ENCODE measurements at places on chromosomes 6 and 20.

- peak; percentile 64 for DNase-seq
These were observed 9.9 kb upstream of the KIF25 start for GRCh38 chr6:167987396-167988153.

DNA sequence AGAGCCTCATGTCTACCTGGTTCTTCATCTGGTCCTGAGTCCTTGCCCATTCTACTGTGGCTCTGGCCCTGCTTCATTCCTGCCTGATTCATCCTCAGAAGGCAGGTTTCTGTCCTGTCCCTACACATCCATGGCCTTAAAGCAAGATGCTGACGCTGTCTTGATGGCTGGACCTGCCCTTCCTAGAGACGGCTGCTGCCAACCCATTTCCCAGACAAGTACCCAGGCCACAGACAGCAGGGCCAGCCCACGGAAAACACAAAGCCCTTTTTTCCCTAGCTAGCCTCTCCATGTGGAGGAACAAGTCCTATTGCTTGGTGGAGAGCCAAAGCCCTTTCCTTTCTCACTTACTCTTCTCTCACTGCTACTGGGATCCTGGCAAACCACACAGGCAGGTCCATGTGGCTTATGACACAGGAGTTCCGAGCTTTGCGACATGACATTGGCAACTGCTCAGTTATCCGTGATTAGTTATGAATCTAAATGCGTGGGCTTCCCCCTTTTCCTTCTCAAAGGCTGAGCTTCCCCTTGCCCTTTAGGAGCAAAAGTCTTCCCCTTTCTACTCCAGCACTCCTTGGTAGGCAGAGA lies 72.9 kb downstream of the SLC22A3 start:
- peak; percentile 32 for DNase-seq

DNA sequence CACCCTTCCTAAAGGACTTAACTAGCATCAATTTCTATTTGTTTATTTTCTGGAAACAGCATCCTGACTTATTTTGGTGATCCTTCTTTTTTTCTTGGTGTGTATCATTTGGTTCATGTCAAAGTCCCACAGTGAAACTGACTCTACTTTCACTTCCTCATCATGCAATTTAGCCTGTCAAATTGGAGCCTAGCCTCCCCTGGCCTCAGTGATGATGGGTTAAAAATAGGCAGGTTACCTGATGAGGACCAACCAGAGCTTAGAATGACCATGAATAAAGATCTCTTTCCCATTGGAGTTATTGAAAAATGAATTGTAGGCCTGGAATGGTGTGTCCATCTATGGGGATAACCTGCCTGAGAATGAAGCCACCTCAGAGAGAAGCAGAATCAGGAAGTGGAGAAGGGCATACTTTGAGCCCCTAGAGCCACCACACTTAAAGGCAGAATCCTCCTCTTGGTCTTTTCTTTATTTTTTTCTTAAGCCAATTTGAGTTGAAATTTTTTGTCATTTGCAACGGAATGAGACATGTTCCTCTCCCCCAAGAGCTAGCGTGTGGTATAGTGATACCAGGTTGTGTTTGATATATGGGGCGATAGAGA lies 105.6 kb downstream of the BTBD3 start:
- DNase-seq: no peak

DNA sequence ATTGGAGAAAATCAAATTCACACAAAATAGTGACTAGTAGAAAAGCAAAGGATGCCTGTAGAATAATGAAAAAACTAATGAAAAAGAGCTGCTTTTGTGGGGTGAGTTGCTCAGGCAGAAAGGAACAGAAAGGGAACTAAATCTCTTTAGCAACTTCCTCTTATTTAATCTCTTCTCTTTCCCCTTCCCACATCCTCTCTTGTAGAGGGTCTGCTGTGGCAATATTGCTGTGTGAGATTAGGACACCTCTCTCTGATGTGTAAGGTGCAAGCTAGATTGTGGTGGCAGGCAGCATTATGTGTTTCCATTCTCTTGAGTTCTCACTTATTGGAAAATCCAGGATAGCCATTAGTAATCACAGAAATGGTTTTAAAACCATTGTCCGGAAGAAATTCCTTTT lies 49.7 kb downstream of the SYNE1 start:
- DNase-seq: no peak

DNA sequence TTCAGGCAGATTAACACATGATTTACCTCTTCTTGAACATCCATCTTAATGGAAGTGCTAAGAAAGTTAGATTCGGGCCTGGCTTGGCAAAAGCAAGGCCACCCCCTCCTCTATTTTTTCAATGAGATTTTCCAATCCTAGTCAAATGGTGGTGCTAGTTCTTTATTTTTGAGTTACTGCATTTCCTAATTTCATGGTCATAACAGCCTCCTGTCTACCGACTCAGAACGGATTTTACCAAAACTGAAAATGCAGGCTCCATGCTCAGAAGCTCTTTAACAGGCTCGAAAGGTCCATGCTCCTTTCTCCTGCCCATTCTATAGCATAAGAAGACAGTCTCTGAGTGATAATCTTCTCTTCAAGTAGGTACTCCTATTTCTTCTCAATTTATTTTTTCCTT lies 117.2 kb upstream of the ESR1 start:
- peak; percentile 57 for DNase-seq

- DNase-seq: no peak
These were observed 330.5 kb downstream of the ZFAND3 start for GRCh38 chr6:38150021-38150420.

DNA sequence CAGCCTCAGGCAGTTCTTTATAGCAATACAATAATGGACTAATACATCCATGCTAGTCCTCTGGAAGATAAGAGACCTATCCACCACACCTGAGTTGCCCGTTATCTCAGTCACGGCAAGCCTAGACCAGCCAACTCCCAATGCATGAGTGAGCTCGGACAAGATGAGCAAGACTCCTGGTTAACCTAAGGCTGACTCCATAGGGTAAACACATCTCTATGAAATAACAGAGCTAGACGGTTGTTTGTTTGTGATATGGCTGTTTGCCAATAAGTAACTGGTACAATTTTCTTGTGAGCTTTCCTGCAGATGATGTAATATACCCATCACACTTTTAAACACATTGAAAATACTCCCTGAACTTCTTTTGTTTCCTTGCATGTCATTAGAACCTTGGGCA lies 70.6 kb upstream of the PHACTR1 start:
- no peak for DNase-seq

DNA sequence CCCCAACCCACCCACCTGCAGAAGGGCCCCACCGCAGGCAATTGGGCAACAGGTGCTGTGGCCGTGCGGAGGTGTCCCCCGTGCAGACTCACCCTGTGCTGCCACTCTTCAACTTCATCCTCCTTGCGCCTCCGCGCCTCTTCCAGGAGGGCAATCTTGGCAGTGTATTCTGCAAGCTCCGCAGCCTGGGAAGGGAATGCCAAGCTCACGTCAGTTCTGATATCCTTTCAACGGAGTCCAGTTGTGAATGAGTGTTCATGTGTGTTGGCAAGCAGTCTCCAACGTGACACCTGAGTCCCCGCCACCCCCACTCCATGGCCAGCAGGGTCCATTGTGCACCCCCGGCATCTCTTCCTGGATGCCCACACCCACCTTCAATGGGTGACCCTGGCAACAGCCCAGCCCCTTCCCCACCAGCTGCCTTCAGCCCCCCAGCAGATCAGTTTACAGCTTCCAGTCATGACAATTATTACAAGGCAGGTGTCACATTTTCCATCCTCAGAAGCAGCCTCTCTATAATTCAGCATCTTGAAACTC lies 49.9 kb downstream of the EZR start:
- DNase-seq: no peak

- DNase-seq: no peak
These were observed 102.9 kb downstream of the OR2B2 start for GRCh38 chr6:27809067-27809938.

DNA sequence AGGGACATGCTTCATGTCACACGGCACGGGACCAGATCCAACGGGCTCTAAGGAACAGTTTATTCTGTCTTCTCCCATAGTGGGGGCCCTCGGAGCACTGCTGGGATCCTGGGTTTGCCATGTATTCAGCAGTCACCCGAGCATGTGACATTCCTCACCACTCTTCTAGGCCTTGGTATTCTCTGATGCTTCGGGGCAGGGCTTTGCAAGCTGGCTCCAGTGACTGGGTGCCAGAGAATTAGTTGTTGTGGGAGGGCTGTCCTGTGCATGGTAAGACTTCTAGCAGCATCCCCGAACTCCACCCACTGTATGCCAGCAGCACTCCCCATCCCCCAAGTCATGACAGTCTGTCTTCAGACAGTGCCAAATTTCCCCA lies 5.4 kb downstream of the CCN5 start:
- peak; percentile 71 for DNase-seq

DNA sequence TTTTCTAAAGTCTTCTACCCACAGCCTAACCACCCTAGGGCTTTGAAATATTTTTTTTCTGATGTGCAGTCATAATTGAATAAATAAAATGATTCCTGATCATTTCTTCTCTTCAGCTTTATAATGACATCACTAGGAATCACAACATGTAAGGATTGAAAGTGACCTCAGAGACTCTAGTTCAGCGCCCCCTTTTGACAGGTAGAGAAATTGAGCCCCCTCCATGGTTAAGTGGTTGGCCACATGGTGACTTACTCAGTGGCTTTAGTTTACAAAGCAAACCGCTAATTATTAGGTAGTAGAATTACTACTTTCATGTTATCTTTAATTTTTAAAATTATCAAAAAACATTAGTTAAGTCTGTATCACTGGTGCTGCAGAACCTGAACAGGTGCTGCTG lies 13.3 kb upstream of the SLC2A12 start:
- DNase-seq: peak; percentile 52

DNA sequence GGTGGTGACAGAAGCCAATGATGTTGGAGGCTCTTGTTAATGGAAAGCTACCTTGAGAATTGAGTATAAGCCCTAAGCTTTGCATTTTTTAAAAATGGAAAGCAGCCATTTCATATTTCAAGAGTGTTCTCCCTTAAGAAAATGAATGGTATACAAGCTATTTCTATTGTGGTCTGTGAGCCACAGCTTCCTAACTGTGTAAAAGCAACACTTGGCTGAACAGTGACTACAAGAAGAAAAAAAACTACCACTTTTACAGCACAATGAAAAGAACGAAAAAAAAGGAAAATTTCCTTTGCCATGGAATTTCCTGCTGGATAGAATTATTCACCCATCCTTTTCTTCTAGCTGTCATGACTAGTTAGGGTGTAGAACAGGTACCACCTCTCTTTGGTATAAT lies 397.1 kb upstream of the BTBD3 start:
- no peak for DNase-seq

DNA sequence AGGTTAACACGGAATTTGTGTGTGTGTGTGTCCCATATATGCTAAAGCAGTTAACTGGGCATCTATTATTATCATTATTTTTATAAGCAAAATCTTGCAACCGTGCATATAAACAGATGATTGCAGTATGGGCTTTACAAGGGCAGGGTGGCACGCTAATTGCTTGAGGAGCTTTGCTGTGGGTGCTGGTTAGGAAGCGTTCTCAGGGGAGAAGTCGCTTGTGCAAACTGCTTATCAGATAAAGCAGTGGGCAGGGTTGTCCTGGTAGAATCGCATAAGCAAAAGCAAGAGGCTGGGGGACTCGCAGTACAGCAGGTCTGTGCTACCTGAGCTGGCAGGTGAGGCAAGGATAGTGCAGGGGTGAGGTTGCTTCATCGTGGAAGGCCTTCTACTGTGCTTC lies 9.7 kb upstream of the CCN6 start:
- DNase-seq: no peak

DNA sequence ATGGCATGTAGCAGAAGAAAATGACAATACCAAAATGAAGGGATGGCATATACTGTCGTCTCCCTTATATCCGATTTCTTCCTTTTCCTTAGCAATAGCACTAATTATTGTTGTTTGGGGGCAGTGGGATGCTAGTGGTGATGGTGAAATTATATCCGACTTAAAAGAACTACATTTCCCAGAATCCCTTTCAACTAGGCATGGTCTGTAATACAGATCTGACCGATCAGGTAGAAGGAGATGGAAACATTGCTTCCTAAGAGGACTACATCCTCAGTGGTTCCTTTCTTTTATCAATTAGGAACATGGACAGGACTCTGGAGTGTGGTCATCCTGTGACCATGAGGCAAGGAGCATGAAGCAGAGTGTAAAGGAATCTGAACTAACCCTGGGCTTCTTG lies 532.6 kb downstream of the CBLN4 start:
- no peak for DNase-seq

GRCh38 chr6:164246082-164246481 lies 831.6 kb downstream of the QKI start:
- DNase-seq: no peak

GRCh38 chr6:111604259-111605099 lies 1.2 kb downstream of the TRAF3IP2 start:
- peak; percentile 96 for DNase-seq

DNA sequence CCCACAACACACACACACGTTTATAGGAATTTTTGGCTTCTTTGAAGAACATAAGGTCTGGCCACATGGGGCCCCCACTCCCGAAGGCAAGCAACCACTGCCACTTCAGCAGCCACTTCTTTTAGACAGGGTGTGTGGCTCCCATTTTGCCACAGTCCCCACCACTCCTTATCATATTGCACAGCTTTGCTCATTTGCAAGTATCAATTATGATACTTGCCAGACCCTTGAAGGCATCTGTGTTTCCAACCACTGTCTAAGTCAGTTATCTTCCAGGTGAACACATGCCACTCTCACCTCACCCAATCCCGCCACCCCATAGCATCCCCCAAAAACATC lies 73.1 kb downstream of the NOL4L start:
- DNase-seq: no peak

DNA sequence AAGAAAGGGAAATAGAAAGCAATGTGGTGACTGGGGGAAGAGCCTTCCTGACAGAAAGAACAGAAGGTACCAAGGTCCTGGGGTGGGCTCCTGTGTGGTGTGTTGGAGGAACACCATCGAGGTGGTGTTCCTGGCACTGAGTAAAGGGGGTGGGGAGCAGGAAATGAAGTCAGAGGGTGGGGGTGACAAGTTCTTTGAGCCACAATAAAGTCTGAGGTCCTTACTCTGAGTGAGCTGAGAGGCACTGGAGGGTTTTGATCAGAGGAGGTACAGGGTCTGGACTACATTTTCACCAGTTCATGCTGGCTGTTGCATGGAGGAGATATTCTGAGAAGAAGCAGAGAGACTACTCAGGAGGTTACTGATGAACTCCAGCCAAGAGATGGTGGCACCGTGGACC lies 198.2 kb downstream of the GMPR start:
- no peak for DNase-seq

DNA sequence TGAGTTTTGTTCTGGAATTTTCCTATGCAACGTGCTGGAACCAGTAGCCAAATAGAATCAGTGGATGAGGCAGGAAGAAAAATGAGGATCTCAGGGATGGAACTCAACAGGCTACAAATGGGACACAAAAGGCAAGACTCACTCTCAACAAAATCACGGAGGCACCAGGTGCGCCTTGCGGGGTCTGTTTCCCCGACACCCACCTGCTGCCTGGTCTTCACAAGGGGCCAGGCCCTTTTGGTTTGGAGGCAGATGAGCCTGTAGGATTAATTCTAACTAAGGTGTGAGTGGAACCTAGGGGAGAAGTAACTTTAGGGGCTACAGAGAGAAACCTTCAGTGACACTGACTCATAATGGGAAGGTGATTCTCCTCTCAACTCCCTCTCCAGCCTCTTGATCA lies 56.5 kb downstream of the ZNF831 start:
- DNase-seq: no peak

GRCh38 chr6:158958504-158959386 lies 41.3 kb downstream of the RSPH3 start:
- DNase-seq: no peak
